ENCODE measurements at places on chromosomes 12 and 14.

- DNase-seq = no peak
These were observed at the start of gene KRT80 for GRCh38 chr12:52191841-52192791. Gene KRT80 (minus strand): TSS chr12:52192014. CDS start chr12:52191902, 112 bp downstream.

- no peak for DNase-seq
These were observed 222.7 kb upstream of the SOX5 start for GRCh38 chr12:24172031-24172772.

DNA sequence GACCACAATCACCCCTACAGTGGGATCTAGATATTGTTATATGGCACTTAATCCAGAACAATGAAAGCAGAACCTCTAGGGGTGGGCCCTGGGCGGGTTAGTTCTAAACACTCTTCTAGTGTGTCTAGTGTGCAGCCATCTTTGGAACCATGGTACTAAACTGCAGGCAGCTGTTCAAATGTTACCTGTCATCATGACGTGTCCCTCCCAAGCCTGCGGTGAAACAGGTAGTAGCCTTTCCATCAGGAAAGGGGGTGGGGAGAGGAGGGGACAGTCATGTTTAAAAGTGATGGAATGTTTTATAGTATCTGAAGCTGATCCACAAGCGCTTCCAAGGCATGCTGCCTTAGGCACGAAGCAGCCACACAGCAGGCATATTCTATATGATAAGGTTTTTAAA is 122.6 kb upstream of the SLC35F4 start:
- no peak for DNase-seq

- no peak for DNase-seq
These were observed 142.8 kb downstream of the SCARB1 start for GRCh38 chr12:124720681-124721500.
